ENCODE measurements at places on chromosomes 11 and 22. TPM values are rescaled to one million over a fixed set of nuclear protein-coding genes. Genes with fewer than 3 reads are reported as not detected.

Gene ARHGAP42
- total RNA-seq: 0.09 TPM

Gene TREH
- total RNA-seq: not detected

DNA sequence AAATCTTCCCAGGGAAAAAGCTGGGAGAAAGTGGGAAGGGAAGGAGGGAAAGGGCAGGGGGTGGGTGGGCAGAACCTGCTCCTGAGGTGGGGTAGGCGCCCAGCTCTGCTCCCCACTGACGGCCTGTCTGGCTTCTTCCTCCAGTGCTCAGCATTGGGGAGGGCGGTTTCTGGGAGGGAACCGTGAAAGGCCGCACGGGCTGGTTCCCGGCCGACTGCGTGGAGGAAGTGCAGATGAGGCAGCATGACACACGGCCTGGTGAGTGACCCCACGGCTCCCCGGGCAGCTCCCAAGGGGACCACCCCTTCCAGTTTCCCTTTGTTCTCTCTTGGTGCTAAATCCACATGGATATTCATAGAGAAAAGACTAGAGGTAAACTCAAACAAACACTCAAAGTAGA lies 25.9 kb downstream of the SHANK3 start:
- no peak for DNase-seq

DNA sequence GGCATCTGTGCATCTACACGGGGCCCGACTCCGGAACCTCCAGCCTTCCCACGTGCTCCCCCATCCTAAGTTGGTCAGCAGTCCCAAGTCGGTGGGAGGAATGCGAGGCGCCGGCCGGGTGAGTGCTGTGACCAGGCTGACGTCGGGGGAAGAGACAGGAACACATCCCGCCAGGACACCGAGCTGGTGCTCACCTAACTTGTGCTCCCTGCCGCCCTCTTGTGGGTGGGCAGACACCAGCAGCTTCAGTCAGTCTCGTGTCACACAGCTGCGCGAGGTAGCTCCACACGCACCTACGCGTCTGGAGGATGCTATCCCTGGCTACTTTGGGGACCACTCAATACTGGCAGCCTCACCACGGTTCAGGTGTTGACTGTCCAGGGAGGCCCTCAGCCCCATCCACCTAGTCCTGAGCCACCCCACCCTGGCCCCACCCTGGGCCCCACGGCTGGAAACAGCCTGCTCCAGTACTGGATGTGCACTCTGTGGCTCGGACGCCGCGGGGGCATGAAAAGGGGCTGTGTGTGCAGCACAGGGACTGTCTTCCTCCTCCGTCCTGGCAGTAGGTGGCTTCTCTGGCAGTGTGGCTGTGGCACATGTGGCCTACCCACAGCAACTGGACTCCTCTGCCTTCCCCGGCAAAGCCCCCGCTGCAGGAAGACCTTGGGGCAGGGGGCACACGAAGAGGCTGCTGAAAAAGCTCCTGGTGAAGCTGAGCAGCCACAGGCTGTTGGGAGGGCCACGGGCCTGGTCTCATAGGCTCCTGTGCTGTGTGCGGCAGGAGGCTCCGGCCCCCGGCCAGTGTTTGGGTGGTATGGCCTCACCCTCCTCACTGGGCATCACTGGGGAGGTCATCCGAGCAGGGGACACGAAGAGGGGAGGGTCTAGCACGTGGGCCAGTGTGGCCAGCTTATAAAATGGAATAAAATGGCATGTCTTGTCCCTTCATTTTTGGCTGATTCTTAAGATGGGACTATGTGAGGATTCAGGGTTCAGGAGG lies 11.2 kb upstream of the BID start:
- peak; percentile 80 for DNase-seq

Data from CD8-positive, alpha-beta memory T cell (primary cell).